Dermis blood vessel endothelial cell (primary cell): ENCODE measurements at places on chromosomes 12 and 14. TPM values are rescaled to one million over a fixed set of nuclear protein-coding genes. Genes with fewer than 3 reads are reported as not detected.

DNA sequence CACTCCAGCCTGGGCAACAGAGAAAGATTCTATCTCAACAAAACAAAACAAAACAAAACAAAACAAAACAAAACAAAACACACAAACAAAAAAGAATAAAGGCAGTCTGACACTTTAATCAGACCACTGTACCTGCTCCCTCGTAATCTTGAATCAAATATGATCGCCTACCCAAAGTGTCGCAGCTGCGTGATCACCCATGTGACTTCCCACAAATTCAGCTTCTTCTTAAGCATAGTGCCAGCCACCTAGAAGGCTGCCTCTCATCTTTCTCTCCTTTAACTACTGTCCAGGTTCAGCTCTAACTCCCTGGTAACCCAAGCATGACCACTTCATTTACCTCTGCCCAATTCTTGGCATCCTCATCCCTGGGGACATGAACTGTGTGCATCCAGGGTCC lies 37.4 kb downstream of the FMNL3 start:
- no peak for DNase-seq

- DNase-seq: no peak
Observed at GRCh38 chr12:1500095-1500801, 94.1 kb downstream of the FBXL14 start.

- no peak for DNase-seq
Observed at GRCh38 chr12:99911081-99911480, 73.7 kb downstream of the ANKS1B start.

GRCh38 chr14:100015251-100015655 lies 50.0 kb upstream of the EVL start:
- DNase-seq: peak; percentile 54

- peak; percentile 76 for DNase-seq
Observed at GRCh38 chr12:124517260-124518050, 50.0 kb downstream of the NCOR2 start.

The LRRC10 gene
- not detected in 2 replicates for total RNA-seq

- no peak for DNase-seq
Observed at GRCh38 chr12:4643747-4644146, 5.1 kb downstream of the AKAP3 start.

GRCh38 chr12:127396734-127397133 lies 870.2 kb upstream of the TMEM132C start:
- DNase-seq: no peak

The NGB gene
- total RNA-seq: 0.05 TPM in 1 of 2 replicates, not detected in the other

- DNase-seq: peak; percentile 95
Observed at GRCh38 chr14:52918486-52918885, 32.4 kb downstream of the FERMT2 start.

DNA sequence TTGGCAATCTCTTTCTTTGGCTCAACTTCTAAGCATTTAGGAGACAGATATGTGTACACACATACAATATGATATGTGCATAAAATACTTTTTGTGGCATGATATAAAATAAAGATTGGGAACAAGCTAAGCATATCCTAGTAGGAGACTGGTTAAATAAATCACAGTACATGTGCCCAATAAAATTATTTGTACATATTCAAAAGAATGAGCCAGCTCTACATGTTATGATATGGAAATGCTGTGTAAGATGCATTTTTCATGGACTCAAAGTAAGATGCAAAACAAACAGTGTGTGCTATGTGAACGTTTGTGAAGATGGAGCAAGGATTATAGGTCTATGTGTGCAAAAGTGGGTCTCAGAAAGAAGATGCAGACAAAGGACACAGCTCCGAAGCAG lies 311.4 kb downstream of the TMEM132D start:
- no peak for DNase-seq

GRCh38 chr12:79692860-79693577 lies 2.3 kb upstream of the PAWR start:
- DNase-seq: no peak

DNA sequence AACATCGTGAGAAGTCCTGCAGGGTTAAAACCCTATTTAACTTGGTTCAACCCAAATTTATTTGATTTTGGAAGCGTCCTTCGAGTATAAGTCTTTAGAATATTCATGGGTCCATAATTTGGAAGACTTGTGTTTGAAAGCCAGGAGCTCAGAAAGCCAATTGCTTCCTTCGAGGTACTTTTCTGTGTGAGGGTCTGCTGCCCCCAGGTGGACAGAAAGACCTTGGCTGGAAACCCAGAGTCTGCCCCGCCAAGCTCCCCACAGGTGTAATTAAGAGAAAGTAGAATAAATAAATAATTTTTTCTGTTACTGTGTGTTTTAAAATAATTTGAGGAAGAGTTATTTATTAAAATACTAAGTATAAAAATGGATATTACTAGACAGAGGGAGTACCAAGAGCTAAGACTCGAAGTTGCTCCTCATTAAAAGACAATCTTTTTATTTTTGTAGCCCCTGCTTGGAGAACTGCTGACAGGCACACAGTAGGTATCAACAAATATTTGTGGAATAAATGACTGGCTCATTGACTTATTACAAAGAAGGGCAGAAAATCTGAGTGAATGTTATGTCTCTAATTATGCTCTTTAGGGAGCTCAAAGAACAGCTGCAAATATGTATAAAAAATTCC lies 105.8 kb downstream of the PAH start:
- DNase-seq: peak; percentile 39

The CACNA1C gene
- 0.14 and 1.5 TPM in 2 replicates for total RNA-seq

GRCh38 chr12:6285063-6285477 lies 25.4 kb upstream of the PLEKHG6 start:
- peak; percentile 88 for DNase-seq

- no peak for DNase-seq
Observed at GRCh38 chr12:50642761-50643160, 121.1 kb upstream of the ATF1 start.

GRCh38 chr12:40646911-40647310 lies 45.3 kb upstream of the CNTN1 start:
- DNase-seq: no peak

The POU6F1 gene
- total RNA-seq: 2.6 and 4.8 TPM in 2 replicates

DNA sequence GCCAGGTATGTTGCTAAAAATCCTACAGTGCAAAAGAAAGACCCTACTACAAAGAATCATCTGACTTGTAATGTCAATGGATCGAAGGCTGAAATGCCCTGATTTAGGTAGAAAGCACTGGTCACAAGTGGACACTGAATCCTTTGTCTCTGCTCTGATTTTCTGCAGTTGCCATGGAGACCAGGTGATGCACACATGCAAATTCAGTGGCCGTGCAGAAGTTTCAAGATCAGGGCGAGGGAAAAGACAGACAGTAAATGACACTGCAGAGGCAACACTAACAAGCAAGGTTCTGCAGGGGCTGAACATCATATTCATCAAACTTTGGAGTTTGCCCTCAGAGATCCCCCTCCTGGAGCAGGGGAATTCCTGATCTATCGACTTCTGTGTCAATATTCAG lies 370.3 kb upstream of the TMEM132C start:
- no peak for DNase-seq

- no peak for DNase-seq
Observed at GRCh38 chr12:52581481-52581880, 7.8 kb upstream of the KRT74 start.

- DNase-seq: no peak
Observed at GRCh38 chr12:84676787-84677186, 235.8 kb downstream of the SLC6A15 start.

GRCh38 chr12:109542014-109542413 lies 31.3 kb downstream of the MMAB start:
- DNase-seq: peak; percentile 49

GRCh38 chr12:126708492-126708896 lies 1558.5 kb upstream of the TMEM132C start:
- no peak for DNase-seq

- no peak for DNase-seq
Observed at GRCh38 chr12:93139028-93139665, 210.1 kb upstream of the EEA1 start.
